ENCODE measurements at places on chromosomes 1 and 21. TPM values are rescaled to one million over a fixed set of nuclear protein-coding genes. Genes with fewer than 3 reads are reported as not detected.

Gene CR1L
- total RNA-seq = not detected

Gene SPATA21
- not detected for total RNA-seq

DNA sequence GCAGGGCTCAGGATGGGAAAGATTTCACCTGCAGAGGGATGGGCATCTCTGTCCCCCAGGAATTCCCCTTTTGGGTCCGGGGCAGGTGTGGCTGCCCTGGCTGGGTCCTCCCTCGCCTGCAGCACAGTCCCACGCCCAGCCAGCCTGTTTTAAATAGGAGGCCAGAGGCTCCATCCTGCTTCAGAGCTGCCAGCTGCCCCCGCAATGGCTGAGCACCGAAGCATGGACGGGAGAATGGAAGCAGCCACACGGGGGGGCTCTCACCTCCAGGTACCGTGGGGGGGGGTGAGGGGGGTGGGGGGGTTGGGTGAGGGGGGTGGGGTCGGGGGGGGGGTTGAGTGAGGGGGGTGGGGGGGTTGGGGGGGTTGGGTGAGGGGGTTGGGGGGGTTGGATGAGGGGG lies 3.6 kb downstream of the SCNN1D start:
- no peak for DNase-seq

GRCh38 chr1:226371866-226372490 lies 35.9 kb downstream of the PARP1 start:
- no peak for DNase-seq
